ENCODE measurements at places on chromosomes 6 and 20.

DNA sequence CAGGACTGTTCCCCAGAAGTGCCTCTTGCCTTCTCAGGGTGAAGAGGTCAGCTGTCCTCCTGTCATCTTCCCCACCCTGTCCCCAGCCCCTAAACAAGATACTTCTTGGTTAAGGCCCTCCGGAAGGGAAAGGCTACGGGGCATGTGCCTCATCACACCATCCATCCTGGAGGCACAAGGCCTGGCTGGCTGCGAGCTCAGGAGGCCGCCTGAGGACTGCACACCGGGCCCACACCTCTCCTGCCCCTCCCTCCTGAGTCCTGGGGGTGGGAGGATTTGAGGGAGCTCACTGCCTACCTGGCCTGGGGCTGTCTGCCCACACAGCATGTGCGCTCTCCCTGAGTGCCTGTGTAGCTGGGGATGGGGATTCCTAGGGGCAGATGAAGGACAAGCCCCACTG lies 9.8 kb downstream of the PI16 start:
- DNase-seq = no peak

GRCh38 chr6:66134021-66134420 lies 427.0 kb upstream of the EYS start:
- no peak for DNase-seq

- no peak for DNase-seq
Observed at GRCh38 chr6:159533016-159533415, 160.0 kb downstream of the SOD2 start.

DNA sequence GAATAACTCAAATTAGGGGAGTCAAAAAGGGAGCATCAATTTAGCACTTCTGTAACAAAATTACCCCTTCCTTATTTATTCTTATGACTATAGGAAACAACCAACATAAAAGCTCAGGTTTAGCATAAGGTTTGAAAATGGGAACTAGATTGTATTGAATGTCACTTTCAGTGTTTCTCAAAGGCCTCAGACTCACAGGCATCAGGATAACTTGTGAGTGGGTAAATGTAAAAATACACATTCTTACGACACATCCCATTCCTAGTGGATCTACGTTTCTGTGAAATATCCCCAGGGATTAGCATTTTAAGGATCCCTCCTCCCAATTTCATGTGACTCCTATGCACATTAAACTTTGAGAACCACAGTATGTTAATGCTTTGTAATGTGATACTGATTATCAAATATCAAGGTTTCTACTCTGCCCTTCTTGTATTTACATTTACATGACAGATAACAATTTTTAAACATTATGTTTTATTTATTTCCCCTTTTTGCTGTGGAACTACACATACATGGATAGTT lies 114.8 kb downstream of the HS3ST5 start:
- DNase-seq = no peak

- DNase-seq = no peak
Observed at GRCh38 chr6:12208190-12208589, 82.0 kb upstream of the EDN1 start.

DNA sequence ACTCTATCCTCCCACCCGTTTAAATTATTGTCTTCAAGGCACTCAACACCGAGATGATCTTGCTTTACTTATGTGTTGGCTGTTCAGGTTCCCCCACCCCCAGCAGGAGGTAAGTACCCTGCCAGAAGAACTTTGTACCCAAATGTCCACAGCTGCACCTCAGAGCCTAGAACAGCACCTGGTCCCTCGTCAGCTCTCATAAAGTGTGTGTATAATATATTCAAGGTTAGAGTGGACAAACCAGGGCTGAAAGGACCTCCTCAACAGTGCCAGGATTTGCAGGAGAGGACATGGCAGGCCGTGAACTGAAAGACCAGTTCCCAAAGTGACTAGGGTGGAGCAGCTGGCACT lies 5.9 kb upstream of the CPXM1 start:
- DNase-seq = no peak

DNA sequence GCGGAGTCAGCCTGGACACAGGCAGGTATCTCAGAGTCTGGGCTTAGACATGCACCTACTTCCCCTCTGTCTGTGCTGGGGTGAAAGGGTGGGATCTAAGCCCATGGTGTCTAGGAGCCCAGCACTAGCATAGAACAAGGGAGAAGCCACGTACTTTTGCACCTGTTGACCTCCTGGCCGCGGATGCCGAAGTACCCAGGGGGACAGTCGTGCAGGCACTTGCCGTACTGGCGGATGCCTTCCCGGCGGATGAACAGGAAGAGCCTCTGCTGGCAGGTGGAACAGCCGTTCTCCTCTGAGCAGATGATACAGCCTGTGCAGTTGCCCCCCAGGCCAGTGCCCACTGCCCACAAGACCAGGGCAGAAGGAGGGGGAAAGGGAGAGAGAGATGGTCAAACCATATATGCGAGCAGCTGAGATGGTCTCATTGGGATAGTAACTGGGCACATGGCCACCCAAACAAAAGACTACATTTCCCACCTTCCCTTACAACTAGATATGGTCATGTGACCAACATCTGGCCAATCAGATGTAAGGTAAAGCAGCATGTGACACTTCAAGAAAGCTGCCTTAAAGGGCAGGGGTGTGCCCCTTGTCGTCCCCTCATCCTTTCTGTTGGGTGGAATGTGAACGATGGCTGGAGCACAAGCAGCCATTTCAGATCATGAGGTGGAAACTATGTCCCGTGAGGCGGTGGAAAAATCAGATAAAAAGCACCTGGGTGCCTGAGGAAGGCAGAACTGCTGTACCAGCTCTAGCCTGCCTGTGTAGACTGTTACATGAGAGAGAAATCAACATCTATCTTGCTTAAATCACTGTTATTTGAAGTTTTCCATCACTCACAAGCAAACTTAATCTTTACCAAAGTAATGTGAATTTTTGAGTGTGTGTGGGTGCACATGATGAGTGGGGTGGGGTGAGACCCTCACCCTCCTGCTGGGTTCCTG lies 34.0 kb downstream of the RSPO4 start:
- peak; percentile 62 for DNase-seq

GRCh38 chr20:58135441-58136148 lies 92.9 kb downstream of the ANKRD60 start:
- DNase-seq = no peak

- DNase-seq = no peak
Observed at GRCh38 chr20:62425281-62426058, 1.9 kb downstream of the RBBP8NL start.

- DNase-seq = no peak
Observed at GRCh38 chr20:48681873-48682426, 145.8 kb downstream of the PREX1 start.

- peak; percentile 30 for DNase-seq
Observed at GRCh38 chr20:5072756-5073659, 46.8 kb downstream of the PCNA start.
